T-cell (primary cell): ENCODE measurements at places on chromosomes 2 and 18. TPM values are rescaled to one million over a fixed set of nuclear protein-coding genes. Genes with fewer than 3 reads are reported as not detected.

GRCh38 chr2:112173646-112174319, 35.6 kb downstream of the FBLN7 start:
- DNase-seq: no peak

CD207 gene
- not detected for total RNA-seq

DNA sequence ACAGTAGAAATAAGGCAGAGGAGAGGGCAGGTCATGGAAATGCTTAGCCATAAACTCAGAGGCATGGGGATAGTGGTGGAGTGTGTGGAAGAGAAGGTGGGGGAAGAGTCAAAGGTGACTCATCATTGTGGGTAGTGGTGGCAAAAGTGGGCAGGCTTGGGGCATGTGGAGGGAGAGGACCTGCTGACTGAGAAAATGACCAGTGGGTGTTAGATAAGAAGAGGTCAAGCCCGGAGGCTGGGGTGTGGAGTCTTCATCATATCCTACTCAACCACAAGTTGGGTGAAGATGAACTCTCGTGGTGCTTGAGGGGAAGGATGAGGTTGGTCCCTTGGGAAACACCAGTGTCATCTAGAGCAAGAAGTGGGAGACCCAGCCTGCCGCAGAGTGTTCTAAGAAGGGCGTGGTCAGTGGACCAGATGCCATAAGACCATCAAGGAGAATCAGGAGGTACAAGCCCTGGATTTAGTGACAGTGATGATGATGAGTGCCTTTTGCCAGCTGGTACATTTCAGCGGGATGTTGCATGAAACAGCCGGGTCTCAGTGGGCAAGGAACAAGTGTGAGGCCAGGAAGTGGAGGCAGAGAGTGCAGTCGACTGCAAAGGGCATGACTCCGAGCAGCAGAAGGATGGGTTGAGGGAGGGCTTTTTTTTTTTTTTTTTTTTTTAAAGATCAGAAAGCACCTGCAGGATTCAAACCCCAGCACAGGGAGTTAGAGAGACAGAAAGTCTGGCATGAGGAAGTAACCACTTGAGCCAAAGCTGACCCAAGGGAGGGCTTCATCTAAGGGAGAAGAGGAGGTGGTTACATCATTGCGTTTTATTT, 122.6 kb upstream of the SPRED2 start:
- no peak for DNase-seq

- DNase-seq: no peak
Observed at GRCh38 chr18:80109676-80110078, 615 bp downstream of the ADNP2 start.

KHK gene
- 4.8 TPM for total RNA-seq

TMEM247 gene
- total RNA-seq: not detected

GRCh38 chr18:76528477-76529432, 33.7 kb upstream of the ZNF516 start:
- no peak for DNase-seq

GRCh38 chr18:23238651-23239349, 103.5 kb downstream of the CABLES1 start:
- DNase-seq: no peak

DNA sequence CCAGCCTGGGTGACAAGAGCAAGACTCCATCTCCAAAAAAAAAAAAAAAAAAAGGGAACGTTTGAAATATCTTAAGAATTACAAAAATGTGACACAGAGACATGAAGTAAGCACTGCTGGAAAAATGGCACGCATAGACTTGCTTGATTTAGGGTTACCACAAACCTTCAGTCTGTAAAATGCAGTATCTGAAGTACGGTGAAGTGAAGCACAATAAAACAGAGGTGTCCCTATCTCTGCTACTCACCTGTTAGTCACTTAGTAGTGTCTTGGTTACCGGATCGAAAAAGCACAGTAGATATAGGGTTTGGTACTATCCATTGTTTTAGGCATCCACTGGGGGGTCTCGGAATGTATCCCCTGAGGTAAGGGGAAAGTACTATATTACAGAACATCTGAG, 11.6 kb upstream of the GREB1L start:
- DNase-seq: no peak

GRCh38 chr2:240234503-240234951, 94.1 kb upstream of the OTOS start:
- no peak for DNase-seq

SCYGR7 gene
- total RNA-seq: not detected

RNF103 gene
- 30.3 TPM for total RNA-seq

DNA sequence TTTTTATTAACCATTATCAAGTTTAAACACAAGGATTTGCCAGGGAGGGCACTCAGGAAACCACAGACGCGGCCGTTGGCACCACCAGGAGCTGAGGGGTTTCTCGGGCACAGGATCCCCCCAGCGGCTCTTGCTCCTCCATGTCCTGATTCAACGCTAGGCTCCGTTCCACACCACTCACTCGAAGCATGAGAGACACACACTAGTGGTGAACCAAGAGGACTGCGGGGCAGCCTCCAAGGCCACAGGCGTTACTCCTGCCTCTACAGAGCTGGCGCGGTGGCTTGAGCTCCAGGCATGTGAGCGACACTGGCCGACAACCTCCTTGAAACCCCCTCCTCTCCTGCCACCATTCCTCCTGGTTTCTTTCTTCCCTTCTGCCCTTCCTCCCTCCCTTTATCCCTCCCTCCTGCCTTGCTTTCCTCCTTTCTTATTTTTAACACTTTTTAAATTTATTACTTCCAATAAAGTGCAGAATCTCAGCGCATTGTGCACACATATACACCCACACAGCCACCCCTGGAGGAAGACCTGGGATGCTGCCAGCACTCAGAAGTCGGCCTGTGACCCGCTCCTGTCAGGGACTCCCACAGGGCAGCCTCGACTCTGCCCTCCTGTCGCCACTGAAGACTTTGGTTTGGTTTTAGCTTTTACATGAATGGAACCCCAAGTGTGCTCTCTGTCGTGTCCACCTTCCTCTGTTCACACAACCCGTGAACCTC, 21.7 kb downstream of the COX7A2L start:
- no peak for DNase-seq

CAVIN2 gene
- 0.26 TPM for total RNA-seq

DNA sequence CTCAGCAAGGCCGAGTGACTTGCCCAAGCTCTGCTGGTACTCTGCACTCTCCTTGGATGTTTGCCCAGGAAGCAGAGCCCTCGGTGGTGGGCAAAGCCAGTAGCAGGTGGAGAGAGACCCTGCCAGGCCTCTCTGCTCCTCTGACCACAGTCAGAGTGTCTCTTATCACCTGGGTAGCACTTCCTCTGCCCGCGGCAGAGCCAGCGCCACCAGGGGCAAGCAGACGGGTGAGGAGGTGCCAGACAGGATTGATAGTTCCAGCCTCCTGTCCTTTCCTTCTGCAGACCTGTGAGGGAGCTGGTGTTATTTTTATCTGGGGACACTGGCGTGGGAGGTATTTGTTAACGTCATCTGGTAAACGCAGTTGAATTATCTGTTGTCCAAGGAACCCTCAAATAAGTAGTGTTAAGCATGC, 152.9 kb downstream of the SMAD7 start:
- DNase-seq: no peak

DNA sequence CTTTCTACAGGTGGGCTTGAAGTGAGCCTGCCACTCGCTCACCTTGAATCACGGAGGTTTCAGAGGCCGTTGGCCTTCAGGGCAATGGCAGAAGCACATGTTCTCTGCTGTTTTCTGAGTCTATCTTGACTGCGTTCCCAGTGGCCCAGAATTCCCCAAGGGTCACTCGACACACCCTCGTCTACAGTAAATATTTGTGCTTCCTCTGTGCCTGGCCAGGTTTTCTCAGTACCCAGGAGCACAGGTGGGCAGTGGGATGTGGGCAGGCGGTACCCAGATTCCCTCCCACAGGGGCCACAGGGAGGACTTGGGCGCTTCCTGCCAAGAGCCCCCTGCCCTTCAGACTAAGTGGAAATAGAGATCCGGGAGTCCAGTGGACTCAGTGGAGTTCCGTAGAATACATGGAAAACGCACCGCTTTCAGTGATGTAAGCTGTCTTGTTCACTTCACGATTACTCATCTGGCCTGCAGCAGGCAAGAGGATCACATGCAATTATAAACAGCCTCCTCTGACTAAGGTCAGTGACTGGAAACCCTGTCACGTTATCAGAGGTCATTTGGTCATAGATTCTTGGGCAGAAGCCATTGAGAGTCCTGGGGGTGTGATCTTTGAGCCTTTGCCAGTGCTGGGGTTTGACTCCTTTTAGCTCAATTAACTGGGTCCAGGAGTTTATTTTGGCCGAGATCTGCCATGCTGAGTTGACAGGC, 179.8 kb downstream of the NEDD4L start:
- no peak for DNase-seq

PAX8 gene
- total RNA-seq: 1.2 TPM

DYNAP gene
- not detected for total RNA-seq

- DNase-seq: no peak
Observed at GRCh38 chr2:98295275-98295674, 51.0 kb upstream of the CNGA3 start.

LCLAT1 gene
- 29.7 TPM for total RNA-seq

EPHA4 gene
- 58.0 TPM for total RNA-seq

PROM2 gene
- 2.1 TPM for total RNA-seq

- no peak for DNase-seq
Observed at GRCh38 chr2:150485871-150486538, 1.5 kb downstream of the RND3 start.

DNA sequence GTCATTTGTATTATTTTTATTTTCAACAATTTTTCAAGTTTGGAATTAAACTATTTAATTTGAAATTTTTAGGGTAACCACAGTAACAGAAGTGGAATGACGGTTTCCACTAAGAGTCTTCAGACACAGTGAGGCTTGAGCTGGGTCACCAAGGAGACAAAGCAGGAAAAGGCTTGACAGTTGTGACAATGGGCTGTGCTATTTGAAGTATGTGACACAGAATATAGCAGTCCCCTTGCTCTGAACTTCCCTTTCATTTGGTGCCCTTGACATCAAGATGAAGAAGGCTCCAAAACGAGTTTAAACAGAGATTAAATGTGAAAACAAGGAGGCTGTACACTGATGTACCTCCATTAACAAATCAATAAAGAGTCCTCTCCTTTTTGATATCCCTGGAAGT, 265.4 kb upstream of the DLGAP1 start:
- DNase-seq: no peak

GRCh38 chr18:12777500-12777944, 74.7 kb downstream of the PSMG2 start:
- DNase-seq: no peak

PAIP2B gene
- total RNA-seq: 5.3 TPM

LIMS3 gene
- 1.5 TPM for total RNA-seq

DNA sequence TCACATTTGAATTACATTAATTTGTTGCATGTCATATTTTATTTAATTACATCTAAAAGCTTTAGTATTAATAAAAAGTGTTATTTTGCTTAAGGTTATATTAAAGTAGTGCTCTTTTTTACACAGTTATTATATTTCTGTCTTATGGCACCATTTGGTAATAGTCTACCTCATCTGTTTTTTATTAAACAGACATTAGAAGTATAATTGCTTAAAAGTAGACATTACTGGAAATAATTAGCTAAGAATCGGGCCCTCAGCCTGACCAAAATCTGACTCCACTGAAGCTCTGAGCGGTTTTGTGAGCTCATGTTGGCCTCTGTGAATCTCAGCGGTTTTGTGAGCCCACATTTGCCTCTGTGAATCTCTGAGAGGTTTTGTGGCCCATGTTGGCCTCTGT, 102.5 kb upstream of the SNTG2 start:
- no peak for DNase-seq

DNA sequence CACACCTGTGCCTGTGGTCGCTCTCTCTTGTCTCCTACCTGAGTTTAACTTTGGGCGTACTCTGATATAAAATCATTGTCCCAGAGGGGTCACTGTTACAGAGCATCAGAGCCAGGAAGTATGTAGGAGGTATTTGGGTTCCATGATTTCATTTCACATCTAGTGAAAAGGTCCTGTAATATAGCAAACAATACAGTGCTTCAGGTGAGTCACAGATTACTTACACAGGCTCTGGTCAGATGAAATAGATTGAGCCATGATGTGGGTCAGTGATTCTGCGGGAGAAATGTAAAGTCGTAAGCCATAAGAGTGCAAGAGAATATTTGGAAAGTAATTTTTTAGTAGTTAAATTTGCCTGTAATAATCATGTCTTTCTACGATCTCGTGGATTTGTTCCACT, 70.2 kb downstream of the SOCS6 start:
- DNase-seq: no peak
